ENCODE measurements at places on chromosomes 5 and 9.

DNA sequence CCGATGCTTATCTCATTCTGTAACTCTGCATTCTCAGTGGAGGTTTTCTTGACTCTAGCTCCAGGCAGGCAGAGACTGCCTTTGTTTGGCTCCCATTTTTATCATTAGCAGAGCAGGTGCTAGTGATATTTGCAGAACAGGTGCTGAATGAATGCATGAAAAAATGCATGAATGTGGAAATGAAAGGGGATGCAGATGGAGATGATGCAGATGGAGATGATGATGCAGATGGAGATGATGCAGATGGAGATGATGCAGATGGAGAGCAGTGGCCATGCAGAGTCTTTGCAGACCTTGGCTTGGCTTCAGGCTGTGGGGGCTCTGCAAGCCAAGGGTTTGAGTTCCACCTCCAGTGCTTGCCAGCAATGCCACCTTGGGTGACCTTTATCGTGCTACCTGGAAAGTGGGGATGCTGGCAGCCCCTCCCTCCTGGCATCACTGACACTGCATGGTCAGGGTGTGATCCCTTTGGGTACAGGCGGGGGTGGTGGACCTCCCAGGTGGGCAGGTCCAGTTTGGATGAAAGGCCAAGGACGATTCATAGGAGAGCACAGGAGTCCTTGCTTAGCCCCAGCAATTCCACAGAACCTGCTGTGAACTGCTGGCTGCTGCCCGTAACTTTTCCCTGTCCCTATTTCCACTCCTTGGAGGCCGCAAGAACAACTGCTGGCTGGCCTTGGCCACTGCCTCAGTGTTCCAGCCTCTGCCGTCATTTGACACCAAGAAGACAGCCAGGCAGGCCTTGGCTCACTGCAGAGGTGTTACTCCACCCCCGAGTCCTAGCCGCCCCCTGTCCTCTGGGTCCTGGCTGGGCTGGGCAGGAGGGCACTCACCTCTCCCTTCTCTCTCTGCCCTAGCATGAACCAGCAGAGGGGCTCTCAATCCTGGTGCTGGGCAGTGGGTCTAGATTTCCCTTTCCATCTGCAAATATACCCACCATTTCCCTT, 33.0 kb downstream of the ERGIC1 start:
- DNase-seq, result peak; percentile 46

DNA sequence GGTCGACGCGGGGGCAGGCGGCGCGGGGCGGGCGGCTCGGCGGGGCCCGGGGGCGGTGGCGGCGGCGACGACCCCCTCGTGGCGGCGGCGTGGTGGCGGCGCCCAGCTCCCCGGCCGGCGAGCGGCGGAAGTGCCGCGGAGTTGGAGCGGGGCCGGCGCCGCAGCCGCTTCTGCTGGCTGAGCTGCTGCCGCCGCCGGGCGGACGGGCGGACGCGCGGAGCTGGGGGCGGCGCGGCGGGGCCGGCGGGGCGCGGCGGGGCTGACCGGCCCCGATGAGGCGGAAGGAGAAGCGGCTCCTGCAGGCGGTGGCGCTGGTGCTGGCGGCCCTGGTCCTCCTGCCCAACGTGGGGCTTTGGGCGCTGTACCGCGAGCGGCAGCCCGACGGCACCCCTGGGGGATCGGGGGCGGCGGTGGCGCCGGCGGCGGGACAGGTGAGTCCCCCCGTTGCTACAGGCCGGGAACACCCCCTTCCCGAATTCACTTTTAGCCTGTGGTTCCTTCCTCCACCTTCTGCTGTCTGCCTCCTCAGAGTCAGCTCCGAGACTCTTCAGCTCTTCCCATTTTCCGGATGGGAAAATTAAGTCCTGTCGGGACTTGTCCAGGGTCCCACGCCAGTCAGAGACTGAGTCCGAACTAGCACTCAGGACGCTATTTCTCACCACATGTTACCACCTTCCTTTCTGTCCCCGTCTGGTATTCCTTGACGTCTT, at the start of gene GALNT10:
Gene GALNT10, plus strand, starts transcription at position 139 of the 710 bp plus-strand sequence. Its CDS starts 134 bp downstream, at position 273.
- DNase-seq, result peak; percentile 87

GRCh38 chr9:35186524-35186923, 24.7 kb downstream of the UNC13B start:
- no peak for DNase-seq

DNA sequence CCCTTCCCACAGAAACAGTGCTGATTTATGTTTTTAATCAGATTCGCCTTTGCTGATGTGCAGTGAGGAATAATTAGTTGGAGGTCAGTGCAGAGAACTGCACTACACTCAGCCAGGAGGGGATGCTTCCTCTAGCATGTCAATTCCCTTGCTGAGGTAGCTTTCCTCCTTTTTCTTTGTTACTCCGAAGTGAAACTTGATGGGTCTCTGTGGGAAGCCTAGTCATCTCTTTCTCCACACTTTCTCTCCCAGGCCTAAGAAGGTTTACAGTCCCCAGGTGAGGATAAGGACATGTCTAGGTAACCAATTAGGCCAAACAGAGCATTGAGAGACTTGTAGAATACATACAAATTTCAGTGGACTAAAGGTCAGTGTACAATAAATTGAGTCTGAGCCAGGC, 461.8 kb downstream of the KIF4B start:
- DNase-seq, result peak; percentile 17

DNA sequence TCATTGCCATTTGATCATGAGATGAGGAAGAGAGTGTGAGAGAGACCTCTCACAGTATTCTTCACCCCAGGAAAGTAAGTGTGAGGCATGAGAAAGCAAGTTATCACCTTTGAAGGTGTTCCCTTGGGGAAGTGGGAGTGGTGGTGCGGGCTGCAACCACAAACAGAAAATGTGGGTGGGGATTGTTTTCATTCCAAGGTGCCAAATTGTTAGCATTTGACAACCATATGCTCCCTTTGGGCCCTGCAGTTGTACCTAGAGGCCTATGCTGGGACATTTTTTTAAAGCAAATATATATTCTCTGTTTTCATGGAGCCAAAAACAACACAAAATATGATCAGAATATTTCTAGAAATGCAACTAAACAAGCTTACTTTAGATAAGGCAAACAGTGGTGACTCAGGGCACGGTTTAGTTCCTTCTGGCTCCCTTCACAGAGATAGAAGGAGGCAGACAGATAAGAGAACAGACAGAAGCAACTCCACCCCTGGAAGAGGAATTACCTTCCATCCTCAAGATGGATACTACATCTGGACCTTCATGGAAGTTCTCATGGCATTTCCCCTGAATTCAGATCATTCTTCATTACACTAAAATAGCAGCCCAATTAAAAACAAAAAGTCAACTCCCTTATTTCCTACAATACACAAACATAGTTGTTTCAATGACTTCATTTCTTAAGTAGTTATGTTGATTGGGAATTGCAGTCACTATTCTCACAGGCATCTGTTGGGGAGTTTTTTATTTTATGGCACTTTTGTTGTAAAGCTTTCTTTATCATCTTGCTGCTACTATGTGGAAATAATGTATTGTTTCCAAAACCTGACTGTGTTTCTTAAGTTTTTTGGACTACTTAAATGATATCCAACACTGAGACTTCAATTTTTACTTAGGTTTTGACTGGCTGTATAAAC, 416.6 kb downstream of the PLK2 start:
- no peak for DNase-seq
